ENCODE measurements at places on chromosomes 13 and 19.

DNA sequence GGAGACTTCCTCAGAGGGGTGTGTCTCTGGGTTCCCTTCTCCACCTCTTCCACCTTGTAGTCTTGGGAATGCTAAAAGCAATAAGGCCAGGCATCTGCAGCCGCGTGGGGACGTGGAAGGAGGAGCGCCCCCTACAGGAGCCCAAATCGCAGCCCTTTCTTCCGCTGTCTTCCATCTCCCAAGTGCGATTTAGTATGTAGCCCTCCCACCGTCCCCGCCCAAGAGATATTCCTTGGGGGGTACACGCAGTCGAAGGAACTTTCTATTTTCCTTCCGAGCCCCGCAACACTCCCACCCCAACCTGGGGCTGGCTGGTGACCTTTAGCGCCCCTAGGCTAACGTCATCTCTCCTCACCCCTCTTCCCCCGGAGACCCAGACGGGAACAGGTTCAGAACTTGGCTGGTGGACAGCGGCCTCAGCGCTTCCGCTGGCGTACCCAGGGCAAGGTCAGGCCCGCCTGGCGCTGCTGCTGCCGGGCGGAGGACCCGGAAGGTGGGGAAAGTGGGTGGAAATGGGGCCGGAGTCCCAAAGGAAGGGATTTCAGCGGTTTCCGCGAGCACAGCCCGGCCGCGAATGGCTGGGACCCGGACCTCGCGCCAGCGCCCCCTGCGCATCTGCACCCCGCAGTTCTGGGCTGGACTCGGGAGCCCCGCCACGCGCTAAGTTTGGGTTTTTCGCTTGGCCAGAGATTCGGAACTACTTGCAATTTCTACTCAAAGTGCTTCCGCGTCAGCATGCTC is 2.1 kb upstream of the PCDH8 start:
- DNase-seq: peak; percentile 23

- DNase-seq: no peak
Observed at GRCh38 chr13:29530901-29531300, 64.6 kb downstream of the SLC7A1 start.

DNA sequence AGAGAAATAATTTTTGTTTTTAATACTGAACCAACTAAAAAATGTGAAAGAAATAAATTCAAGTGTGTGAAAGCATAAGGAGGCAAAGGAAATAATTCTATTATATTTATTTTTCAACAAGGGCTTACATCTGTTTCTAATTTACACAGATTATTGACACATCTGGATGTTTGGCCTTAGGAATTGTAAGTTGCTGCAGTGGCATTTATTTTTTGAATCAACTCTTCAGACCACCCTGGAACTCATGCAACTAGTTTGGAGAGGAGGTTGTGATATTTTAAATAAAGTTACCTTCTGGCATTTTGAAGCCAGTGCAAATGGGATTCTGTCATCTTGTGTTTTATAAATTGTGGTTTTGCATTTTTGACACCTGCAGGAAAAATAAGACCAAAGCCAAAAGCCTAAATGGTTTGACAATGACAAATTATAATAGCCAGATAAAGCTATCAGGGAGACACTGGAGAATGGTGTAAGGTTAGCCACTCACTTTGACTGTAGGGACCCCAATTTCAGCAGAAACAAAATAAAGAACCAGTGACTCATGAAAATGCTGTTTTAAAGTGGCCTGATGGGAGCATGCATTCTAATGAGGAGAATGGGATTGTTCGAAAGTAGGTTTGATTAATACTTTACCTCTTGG is 192.9 kb downstream of the KLF5 start:
- no peak for DNase-seq

DNA sequence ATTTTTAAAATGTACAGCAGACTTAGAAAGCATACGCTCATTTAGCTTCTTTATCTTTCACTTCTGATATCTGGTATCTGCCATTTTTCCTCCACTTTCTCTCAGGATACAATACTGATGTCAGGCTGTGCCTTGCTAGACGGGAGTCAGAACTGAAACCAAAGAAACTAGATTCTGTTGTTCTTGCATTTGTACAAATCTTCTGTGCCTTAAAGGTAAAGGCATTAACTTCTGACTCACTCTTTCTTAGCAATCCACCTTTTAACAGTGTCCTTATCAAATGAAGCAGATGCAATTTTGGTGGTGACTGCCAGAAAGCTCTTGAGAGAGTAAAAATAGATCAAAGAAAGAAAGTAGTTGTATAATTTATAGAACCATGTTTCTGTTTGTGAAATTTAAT is 370.4 kb downstream of the PCDH20 start:
- DNase-seq: no peak

GRCh38 chr13:60691268-60691667 is 294.2 kb downstream of the TDRD3 start:
- no peak for DNase-seq

- DNase-seq: no peak
Observed at GRCh38 chr19:19480688-19481087, 34.7 kb downstream of the TSSK6 start.

- DNase-seq: peak; percentile 24
Observed at GRCh38 chr19:42634409-42635232, 39.9 kb upstream of the CEACAM8 start.

DNA sequence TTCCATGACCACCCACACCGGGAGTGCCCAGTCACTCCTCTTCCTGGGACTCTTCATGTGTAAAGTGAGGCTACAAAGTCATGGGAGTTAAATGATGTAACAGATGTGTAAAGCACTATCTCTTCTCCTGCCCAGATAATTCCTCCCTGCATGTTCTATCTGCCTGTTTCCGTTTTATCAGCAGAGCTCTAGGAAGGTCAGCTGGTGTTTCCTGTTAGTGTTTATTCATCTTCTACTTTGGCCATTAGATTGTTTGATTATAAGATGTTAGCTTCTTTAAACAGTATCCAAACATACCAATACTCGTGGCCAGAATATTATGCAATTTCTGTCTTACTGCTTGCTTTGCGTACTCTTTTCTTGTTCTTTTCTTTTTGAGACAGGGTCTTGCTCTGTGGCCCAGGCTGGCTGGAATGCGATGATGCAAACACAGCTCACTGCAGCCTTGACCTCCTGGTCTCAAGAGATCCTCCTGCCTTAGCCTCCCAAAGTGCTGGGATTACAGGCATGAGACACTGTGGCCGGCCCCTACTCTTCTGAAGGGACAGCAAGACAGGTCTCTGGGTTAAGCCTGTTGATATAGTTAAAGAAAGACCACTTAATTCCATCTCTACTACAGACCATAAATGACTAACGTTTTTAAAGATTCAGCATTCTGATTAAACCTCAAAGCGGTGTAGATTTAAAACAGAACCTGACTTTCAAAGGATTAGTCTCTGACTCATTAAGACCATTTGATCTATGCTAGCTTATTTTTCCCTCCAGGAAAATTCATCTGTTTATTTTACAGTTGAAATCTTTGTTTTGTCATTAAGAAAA is 97.4 kb upstream of the AKAP11 start:
- no peak for DNase-seq

GRCh38 chr13:36728006-36728405 is 54.2 kb downstream of the SERTM1 start:
- DNase-seq: no peak

GRCh38 chr13:102993348-102993747 is 72.9 kb downstream of the SLC10A2 start:
- DNase-seq: no peak

DNA sequence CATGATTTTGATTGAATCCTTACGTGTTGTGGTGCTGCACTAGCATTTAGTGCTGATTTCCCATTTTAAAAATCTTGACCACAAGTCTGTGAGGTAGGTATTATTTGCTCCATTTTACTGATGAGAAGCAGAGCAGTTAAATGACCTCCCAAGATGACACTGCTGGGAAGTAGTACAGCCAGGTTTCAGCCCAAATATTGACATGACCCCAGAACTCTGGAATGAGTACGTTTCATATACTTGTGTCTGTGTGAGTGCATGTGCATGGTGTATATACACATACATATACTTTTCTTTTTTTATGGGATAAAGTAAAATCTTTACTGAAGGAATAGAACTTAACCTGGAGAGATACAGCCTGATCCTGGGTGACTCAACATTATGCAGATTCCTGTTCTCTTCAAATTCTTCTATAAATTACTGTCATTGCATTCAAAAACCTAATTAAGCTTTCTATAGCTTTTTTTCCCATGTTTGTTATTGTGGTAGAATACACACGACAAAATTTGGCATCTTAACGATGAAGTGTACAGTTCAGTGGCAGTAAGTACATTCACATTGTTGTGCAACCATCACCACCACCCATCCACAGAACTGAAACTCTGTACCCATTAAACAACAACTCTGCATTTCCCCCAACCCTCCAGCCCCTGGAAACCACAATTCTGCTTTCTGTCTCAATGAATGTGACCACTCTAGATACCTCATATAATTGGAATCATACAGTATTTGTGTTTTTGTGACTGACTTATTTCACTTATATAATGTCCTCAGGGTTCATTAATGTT is 311.9 kb downstream of the MTUS2 start:
- no peak for DNase-seq

- no peak for DNase-seq
Observed at GRCh38 chr13:41563984-41564365, 106.6 kb downstream of the RGCC start.

DNA sequence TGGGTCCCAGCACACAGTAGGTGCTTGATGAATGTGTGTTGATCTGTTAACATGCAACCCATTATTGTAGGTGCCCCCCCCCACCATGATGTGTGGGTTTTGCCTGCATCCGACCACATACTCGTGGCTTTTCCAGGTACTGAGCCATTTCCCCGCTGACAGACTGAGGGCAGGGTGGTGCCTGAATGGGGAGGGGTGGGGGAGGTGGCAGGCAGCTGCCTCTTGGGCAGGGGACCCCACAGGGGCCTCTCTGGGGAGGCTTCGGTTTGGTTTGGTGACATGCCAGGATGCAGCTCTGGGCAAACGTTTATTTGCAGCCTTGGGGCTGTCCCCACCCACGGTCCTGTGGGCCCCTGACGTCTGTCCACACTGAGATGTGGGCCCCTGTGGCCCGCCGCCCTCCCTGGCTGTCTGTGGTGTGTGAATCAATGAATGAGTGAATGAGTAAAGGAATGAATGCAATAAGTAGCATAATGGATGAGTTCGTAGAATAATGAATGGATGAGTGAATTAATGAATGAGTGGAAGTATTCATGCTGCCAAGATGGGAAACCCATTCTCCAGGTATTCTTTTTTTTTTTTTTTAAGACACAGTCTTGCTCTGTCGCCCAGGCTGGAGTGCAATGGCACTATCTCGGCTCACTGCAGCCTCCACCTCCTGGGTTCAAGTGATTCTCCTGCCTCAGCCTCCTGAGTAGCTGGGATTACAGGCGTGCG is 9.0 kb upstream of the JUND start:
- no peak for DNase-seq

DNA sequence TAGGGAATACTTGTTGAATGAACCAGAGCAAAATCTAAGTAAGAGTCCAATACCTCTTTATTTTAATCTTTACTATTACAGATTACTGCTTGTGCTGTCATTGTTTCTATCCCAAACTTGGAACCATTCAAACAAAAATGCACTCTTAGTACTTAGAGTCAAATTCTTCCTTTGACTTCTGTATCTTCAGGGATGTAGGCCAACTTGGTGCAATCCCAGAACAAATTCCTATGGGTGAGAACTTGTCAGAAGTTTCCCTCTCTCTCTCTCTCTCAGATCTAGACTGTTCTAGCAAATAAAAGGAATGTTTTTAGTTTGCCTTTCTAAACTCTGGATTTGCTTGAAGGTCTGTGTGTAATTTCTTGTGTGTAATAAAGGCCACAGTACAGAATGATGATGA is 329.0 kb upstream of the TMTC4 start:
- DNase-seq: no peak

- DNase-seq: peak; percentile 12
Observed at GRCh38 chr13:98324105-98324504, 147.0 kb upstream of the RNF113B start.
